ENCODE measurements at places on chromosomes 12 and 14.

DNA sequence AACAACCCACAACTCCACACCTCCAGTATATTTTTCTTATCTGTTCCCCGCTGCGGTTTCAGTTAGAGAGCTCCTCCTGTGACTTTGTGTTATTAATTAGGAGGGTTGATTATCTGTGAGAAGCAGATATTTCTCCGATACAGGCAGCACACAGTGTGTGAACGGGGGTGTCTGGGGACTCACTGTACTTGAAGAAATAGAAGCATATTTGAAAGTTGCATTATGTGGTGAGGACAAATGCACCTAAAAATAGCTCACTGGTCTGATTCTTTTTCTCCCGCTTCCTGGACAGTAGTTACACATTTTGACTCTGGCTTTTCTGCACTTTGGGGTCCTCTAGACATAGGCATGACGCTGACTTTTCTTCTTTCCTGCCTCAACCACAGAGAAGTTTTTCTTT, 277.7 kb downstream of the VRK1 start:
- DNase-seq, result no peak

DNA sequence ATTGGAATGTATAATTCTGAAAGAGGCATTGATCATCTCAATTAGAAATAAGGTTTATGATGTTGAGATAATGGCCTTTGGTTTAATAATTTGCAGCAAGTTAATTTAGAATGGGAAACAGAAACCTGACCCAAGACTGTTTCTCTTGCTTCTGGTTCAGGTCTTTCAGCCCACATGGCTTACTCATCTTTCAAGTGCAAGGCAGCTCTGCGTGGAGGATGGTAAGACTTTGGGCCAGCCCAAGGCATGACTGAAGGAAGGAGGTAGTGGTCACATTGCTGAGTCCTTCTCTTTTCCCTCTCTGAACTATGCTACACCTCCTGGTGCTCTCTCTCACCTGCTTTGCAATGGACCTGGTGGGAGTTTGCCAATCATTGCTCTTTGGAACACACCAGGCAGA, 98.7 kb downstream of the CAND1 start:
- no peak for DNase-seq

DNA sequence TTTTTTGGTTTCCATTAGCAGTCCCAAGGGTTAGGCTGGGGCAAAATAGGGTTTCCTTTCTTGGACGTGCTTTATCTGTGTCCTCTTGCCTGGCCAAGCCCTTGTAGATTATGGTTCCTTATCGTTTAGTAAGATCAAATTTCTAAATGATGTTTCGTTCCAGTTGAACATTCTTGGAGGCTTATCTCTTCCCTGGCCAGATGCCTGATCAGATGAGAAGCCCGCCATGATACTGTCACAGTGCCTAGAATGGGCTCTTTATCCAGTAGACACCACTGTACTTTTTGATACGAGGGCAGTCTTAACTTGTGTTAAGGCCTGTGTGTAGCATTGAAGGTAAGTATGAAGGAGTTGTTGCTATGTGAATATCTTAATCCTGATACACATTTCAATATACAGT, 76.1 kb upstream of the TMEM263 start:
- no peak for DNase-seq

- no peak for DNase-seq
Measured at GRCh38 chr14:52355526-52355925, 41.4 kb downstream of the PTGER2 start.

DNA sequence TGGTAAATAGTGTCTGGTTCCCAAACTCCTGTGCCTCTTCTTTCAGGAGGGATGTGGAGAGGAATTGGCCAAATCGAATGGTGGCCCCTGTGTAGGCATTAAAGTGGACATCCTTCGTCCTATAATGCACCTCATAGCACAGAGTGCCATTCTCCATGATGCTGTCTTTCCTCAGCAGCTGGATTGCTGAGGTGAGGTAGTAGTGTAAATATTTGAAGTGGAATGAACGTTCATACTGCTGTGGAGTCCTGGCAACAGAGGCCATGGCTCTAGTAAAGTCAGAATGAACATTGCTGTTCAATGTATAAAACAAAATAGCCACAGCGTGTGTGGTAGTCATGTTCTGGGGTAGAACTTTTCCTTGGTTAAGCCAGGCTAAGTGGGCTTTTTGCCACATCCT, 2.7 kb downstream of the ART4 start:
- DNase-seq, result no peak

GRCh38 chr12:130357729-130358330, 20.1 kb downstream of the PIWIL1 start:
- DNase-seq, result no peak

DNA sequence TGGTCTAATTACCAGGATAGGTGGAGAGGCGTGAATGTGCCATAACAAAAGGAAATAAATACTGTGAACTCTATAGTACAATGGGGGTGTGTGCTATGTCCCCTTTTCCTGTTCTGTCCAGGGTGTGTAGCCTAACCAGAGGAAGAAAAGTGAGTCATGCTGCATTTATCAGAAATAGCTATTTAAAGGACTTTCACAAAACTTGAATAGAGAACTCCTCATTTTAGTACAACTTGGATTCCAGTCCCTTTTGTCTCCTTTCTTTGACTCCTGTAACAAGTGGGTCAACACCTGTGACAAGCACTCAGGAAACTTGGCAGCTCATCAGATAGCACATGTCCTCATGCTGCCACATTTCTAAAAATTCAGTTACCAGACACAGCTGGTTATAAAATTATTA, 123.4 kb downstream of the CCDC91 start:
- peak; percentile 16 for DNase-seq

DNA sequence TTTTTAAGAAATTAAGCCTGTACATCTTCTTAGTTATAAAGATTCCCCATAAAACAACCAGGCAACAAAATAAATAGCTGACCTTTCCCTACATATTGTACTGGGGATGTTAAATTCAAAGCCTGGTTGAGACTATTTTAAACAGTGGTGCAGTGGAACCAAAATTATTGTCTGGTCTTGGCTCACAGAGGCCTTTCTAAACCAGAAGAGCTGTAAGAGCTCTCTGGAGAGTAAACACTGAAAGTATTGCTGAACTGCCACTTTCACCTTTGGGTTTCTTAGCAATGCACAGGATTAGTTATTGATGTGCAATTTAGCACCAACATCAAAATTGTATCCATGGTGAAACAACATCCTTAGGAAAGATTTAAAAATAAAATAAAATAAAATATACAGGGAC, 20.6 kb downstream of the RACGAP1 start:
- no peak for DNase-seq

DNA sequence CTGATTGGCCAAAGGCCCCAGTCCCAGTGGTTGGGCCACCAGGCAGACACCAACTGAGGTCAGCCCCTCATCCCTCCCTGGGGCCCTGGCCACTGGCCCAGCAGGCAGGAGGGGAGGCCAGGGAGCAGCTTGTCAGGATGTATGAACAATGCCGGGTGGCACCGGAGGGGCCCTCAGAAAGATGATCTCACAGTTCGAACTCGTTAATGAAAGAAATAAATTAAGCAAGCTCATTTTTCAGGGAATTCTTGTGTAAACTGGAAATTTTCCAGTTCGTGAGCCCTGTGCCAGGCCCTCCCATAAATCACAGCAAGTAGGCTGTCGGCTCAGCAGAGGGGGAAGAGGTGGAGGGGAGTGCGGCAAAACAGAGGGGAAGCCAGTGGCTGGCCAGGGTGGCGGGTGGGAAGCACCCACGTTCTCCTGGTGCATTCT, 177.0 kb upstream of the VASH1 start:
- DNase-seq, result no peak

DNA sequence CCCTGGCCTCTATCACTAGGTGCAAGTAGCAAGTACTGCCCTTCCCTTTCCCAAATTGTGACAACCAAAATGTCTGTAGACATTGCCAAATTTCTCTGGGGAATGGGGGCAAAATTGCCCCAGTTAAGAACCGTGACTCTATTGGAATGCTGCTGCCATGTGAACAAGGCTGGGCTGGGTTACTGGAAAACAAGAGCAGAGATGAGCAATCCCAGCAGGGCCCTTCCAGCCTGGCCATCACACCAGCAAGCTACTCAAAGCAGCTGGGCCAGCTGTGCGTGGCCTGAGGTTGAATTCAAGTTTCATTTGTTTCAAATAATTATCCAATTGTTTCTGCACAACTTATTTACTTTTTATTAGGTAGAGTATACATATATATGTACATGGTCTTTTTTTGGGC, 103.4 kb upstream of the PKP2 start:
- no peak for DNase-seq

- DNase-seq, result no peak
Measured at GRCh38 chr14:54621686-54622085, 54.8 kb downstream of the SAMD4A start.

GRCh38 chr12:116863275-116863767, 17.9 kb downstream of the HRK start:
- DNase-seq, result no peak

- no peak for DNase-seq
Measured at GRCh38 chr14:61392297-61392696, 70.9 kb downstream of the PRKCH start.

- DNase-seq, result no peak
Measured at GRCh38 chr12:95365912-95366311, 108.0 kb upstream of the METAP2 start.

- no peak for DNase-seq
Measured at GRCh38 chr12:31558521-31558920, 32.4 kb downstream of the DENND5B start.

GRCh38 chr12:109447482-109447881, 29.6 kb downstream of the KCTD10 start:
- no peak for DNase-seq

DNA sequence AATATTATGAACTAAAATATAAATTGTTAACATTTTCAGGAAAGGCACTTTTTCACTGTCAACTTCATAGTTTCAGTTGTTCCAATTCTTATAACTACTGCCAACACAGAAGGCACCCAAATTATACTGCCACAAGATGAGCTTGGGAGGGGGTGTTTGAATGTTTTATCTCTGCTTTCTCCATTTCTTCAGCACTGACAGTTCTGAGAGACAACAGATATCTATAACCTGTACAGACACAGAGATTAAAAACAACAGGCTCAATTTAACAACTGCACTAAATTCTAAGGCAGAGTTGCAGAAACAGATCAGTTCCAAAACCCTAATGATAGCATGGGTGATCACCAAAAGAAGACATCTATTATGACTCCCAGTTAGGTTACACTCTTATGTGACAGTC, 12.8 kb downstream of the SCAF11 start:
- no peak for DNase-seq

- peak; percentile 53 for DNase-seq
Measured at GRCh38 chr12:69254046-69254445, 14.7 kb downstream of the CPSF6 start.

- no peak for DNase-seq
Measured at GRCh38 chr12:63353559-63353958, 202.6 kb upstream of the AVPR1A start.

- DNase-seq, result no peak
Measured at GRCh38 chr12:38324912-38325311, 8.3 kb downstream of the ALG10B start.

DNA sequence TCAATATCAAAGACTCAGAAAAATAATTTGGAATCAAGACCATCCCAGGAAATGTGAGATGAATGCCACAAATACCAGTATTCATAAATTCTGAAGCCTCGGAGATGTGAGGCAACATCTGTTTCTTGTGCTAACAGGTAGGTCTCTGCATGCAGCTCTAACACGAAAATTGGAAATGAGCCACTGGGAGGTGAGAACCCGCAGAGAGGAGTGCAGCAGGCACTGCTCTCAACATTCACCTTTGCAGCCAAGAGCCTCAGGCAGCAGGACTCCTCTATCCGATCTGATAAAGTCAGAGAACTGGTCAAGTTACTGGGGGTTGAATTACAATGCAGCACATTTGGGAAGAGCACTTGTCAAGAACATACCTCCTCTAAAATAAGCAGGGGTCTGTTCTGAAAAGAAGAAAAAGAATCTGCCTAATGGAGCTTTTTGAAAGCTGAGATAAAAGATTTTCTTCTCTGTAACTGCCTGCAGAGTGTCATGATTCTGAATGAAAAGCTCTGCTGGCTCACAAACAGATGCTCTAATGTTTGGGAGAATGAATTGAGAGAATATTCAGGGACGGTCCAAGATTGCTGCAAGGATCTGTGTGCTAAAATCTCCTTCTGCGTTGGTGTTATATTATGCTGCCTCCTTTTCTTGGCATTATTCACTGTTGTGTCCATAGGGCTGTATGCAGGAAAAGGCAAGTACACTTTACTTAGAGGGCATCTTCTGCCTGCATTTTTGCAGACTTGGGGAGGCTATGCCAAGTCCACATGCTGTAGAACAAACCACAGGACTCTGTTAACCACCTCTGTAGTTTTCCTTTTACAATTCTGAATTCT, 209.6 kb upstream of the KRR1 start:
- DNase-seq, result peak; percentile 76

DNA sequence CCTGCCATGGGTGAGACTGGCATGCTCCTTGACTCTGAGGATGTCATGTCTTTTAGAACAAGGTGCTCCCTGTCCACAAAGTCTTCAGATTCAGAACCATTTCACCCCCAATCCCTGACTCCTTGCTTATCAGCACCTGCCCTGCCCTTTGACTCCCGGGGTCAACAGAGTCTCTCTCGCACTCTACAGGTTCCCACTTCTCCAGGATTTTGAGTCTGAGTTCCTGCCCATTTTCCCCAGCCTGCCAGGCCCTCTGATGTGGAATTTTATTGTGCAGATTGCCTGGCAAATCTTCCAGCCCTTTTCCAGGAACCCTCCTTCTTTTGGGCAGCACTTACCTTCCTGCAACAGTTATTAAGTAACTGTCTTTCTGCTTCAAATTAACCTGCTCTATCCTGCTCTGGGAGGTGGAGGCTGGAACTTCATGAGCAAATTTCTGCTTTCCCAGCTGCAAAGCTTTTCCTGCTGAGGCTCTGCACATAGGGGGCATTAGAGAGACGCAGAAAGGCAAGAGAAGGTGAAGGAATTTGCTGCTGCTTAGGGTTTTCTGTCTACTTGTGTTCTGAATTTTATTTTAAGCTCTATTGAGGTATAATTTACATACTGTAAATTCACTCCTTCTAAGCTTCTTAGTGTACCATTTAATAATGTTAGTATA, 259.1 kb downstream of the PCNX1 start:
- DNase-seq, result peak; percentile 72

- DNase-seq, result no peak
Measured at GRCh38 chr14:73717266-73717665, 3.1 kb upstream of the PNMA1 start.

Data from RPMI8226 (cell line).